CD4-positive, alpha-beta T cell treated with Interleukin-2 at 100 ng/mL for 4 hours (primary cell): ENCODE measurements at places on chromosomes 3 and 15.

DNA sequence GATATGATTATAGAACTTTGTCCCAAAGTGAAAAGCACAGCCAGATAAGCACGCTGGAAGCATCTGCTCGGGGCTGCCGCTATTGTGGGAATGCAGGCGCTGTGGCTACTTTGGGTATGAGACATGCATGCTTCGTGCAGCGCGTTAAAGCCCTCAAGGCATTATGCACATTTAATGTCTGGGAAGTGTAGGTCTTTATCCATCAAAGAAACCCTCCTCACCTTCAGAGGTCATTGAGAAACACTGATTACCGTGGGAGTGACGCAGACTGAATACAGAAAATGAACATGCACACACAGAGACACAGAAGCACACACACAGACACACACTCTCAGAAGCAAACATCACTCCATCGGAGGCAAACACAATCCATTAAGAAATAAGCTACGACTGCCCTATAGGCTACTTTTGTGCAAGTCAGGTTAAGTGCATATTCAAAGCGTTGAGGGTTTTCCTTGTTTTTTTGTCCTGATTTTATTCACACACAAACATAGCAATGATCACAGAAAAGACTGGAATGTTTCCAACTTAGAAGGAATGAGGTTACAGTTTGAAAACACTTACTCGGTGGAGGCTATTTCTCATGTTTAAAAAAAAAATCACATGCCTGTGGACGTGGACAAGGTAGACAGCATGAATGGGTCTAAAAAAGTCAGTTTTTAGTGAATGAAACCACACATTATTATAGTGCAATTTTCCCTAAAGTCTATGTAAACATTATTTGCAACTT is 68.5 kb downstream of the PLCH1 start:
- no peak for DNase-seq

GRCh38 chr3:128343287-128344051 is 123.2 kb downstream of the DNAJB8 start:
- DNase-seq = no peak

DNA sequence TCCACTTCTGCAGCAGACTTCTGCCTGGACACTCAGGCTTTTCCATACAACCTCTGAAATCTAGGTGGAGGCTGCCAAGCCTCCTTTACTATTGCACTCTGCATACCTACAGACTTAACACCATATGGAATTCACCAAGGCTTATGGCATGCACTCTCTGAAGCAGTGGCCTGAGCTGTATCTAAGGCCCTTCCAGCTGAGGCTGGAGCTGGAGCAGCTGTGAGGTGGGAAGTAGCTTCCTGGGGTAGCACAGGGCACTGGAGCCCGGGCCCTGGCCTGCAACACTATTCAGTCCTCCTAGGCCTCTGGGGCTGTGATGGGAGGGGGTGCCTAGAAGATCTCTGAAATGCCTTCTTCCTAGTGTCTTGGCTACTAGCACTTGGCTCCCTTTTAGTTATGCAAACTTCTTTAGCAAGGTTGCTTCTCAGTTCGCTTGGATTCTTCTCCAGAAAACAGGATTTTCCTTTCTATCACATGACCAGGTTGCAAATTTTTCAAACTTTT is 186.6 kb upstream of the RORA start:
- no peak for DNase-seq

- DNase-seq = peak; percentile 72
Observed at GRCh38 chr3:172341482-172342059, 106.7 kb downstream of the GHSR start.

DNA sequence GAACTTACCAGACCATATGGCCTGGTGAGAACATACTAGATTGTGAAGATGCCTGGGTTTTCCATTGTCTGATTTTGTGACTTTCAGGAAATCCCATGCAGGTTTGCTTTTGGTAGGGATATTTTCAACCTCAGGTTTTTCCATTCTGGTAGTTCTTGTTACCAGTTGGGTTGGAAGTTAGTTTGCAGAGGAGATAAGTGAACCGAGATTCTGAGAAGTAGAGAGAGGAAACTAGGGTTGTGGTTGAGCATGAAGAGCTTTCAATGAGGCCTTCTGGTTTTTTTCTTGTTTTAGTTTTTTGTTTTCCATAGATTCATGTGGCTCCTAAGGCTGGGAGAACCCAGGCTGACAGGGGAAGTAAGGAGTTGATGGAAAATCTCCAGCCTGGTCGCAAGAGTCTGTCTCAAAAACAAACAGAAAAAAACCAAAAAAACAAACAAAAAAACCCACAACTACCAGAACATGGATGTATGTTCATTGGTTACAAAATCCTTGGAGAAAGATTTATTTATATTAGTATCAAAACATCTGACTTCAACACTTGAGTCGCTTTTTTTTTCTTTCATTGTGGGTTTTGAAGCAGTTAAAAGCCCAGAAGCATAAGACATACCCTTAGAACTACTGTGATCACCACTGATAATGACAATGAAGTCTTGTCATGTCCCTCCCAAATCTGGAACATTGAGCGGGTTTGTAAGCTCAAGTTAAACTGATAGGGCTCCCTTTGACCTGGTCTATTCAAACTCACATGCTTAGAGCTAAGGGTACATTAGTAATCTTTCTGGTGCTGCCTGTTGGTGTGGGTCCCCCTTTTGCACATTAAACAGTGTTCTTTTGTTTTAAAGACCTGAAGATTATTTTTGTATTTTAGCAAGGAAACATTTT is 3.2 kb downstream of the GPR171 start:
- DNase-seq = peak; percentile 57

DNA sequence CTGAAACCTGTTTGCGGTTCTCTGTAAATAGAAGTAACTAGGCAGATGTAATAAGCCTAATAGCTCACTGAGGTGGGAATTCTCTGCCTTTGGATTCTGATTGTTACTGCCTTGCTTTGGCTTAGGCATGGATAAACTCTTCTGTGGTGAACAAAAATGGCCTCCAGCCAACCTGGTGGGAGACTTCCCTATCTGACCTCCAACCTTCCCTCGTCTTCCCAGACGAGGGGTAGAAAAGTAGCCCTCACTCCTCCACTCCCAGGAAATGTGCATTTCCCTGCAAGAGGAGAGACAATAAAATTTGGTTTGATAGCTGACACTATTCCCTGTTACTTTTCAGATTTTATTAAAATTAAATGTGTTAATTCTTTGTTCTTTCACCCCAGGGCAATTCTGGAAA is 606 bp upstream of the CD96 start:
- DNase-seq = no peak

DNA sequence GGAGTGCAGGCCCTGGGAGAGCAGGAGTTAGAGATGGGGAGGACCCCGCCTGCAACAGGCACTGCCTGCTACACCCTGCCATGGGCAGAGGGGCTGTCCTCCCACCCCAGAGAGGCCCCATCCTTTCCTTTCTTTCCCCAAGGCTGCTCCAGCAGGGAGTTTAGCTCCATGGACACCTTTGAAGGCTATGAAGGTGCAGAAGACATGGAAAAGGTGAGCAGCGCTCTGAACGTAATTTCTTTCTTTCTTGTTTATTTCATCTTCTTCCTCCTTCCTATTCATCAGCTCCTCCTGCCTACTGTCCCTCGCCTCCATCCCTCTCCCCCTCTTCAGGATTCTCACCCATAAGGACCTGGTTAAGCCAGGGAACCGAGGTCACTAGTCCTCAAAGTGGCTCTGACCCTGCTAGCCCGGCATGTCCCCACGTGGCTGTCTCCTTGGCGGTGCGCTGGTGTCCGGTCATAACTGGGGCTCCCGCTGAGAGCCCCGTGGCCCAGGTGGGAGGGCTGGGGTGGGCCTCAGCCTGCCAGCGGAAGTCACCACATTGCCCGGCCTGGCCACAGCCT is 16.0 kb upstream of the ADIPOQ start:
- no peak for DNase-seq

DNA sequence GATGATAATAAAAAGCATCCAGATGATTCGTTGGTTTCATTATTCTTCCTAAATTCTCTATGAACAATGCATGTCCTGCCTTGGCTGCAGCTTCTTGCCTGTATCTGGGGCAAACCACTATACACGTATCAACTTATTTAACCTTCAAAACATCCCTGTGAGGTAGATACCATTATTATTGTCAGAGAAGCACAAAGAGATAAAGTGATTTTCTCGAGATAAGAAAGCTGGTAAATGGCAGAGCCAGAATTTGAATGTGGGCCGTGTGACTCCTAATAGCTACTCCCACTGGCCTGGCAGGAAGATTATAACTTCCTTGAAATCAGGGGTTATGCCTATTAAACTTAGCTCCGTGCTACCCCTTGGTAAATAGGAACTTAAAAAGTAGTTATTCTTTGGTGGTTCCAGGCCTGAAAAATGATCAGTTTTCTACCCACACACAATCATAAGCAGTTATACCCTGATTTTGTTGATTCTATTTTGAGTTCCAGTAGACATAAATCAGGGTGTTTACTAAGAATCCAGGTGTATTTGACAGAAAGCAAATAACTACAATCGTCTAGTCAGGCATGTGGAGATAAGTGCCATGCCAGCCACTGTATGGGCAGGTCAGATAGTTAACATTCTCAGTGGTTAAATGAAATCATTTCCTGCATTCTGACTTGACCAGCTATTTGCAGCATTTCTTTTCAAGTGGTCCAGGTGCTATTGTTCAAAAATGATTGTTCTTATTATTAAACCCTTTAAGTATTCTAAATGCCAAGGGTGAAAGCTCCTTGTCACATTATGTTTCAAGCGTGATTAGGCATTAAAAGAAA is 99.2 kb upstream of the LRRN1 start:
- DNase-seq = no peak

- no peak for DNase-seq
Observed at GRCh38 chr15:62513893-62514292, 348.8 kb upstream of the C2CD4B start.

DNA sequence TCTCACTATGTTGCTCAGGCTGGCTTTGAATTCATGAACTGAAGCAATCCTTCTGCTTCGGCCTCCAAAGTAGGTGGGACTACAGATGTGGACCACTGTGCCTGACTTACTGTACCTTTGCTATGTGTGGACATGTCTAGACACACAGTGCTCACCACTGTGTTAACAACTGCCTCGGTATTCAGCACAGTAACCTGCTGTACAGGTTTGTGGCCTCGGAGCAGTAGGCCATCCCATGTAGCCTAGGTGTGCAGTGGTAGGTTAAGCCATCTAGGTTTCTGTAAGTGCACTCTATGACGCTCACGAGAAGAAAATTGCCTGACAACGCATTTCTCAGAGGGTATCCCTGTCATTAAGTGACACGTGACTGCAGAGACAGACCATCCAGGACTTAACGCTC is 70.3 kb downstream of the TAMM41 start:
- DNase-seq = no peak

DNA sequence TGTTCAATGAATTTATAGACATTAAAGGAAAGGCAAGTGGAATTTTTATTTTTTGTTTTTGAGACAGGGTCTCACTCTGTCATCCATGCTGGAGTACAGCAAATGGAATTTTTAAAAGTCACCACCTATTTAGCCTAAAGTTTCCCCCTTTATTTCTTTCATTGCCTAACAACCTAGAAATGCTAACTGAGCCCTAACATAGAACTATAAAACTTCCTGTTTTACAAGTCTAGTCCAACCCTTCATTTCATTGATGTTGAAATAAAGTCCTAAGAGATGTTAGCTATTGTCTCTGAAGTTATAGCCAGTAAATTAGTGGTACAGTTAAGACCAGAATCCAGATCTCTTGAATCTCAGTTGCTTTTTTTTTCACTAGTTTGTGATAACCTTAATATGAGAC is 39.0 kb downstream of the MAPK6 start:
- no peak for DNase-seq

DNA sequence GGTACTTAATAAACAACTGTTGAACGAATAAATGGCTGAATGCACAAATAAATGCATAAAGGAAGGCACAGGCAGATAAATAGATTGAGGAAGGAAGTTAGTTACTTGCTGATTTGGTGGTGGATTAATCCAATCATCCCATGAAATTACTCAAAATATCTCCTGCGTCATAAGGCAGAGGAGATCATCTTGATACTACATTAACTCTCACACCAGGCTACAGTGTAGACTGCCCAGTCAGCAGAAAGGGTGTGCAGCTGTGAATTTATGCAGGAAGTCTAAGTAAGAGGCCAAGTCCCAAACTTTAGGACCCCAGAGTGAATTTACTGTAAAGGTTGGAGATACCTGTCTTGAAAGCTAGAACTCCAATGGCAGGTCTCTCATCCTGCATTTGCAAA is 38.6 kb downstream of the PRICKLE2 start:
- DNase-seq = no peak

DNA sequence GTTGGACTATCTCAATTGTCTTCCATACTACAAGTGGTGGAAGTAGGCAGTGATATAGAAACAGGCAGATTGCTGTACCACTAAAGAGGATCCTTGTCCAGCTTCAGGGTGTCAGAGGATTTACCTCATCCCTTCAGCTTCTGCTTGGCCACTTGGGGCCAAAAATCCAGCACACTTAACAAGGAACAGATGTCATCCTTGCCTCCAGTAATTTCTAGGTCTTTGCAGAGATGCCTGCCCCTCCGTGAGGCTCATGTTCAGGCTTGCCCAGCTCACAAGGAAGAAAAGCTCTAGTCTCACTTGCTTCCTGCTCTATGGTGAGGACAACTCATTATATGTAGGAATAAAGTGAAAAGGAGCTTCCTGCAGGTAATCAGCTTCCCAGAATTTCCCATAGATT is 510.3 kb downstream of the EPHA3 start:
- DNase-seq = no peak

DNA sequence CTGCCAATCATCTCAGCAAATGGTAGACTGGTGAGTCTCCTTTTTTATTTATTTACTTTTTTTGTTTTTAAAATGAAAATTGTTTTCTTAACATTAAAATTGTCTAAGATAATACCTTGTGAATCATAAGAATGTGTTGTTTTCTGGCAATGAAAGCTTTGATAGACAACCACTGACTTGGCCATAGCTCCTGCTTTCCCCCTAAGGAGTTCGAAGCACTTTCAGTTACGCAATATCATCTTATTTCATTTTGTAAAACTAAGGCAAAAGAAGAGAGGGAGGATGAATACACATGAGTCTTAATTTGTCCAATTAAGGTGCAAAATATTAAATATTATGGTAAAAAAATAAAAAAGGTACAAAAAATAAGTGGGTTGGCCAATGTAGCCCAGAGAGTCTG is 74.8 kb upstream of the PLCL2 start:
- DNase-seq = no peak

DNA sequence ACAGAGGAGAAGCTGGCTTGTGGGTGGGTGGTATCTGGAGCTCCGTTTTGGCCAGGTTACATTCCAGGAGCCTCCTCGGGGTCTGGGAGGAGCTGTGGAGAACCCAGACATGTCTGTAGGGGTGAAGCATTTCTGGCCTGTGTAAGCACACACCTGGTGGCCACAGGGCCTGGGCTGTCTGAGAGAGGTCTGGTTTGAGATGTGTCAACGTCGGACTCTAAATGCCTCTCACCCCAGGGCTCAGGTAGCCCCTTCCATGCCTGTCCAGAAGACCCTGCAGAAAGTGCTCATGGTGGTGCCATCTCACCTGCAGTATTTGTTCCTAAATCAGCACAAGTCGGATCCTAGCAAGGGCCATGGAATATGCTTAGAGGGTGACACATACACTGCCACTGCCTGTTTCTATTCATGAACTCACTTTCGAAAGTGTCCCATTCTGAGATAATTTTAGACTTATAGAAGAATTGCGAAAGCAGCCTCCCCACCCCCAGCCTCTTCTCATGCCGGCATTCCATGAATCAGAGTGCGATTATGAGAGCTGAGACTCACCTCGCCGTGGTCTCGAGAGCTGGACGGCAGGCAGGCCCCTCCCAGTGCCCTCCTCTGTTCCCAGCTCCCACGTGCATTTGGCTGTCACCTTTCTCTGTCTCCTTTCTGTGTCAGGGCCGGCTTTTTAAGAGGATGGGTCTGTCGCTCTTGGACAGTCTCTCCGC is 63.7 kb downstream of the KLF15 start:
- DNase-seq = no peak

GRCh38 chr3:83968356-83968755 is 990.4 kb upstream of the CADM2 start:
- no peak for DNase-seq
